ENCODE measurements at places on chromosomes 5 and 9.

GRCh38 chr5:56278335-56278753 lies 45.2 kb upstream of the ANKRD55 start:
- no peak for DNase-seq

GRCh38 chr9:83665580-83666200 lies 42.1 kb downstream of the UBQLN1 start:
- no peak for DNase-seq

DNA sequence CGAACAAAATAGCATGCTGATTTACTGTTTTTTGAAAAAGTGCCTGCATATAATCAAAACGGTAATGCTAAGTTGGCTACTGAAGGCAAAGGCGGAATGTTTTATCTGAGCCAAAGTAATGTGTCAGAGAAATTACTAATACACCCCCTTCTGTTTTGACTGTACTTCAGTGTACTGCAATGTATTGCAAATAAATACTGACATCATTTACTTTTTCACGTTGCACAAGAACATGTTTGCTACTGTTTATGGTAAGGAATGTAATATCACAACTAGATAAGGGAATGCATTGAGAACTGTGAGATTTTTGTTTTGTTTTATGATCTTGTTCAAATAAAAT lies 813 bp upstream of the AGTPBP1 start:
- no peak for DNase-seq

- no peak for DNase-seq
These were observed 201.8 kb upstream of the IER5L start for GRCh38 chr9:129379886-129380285.

DNA sequence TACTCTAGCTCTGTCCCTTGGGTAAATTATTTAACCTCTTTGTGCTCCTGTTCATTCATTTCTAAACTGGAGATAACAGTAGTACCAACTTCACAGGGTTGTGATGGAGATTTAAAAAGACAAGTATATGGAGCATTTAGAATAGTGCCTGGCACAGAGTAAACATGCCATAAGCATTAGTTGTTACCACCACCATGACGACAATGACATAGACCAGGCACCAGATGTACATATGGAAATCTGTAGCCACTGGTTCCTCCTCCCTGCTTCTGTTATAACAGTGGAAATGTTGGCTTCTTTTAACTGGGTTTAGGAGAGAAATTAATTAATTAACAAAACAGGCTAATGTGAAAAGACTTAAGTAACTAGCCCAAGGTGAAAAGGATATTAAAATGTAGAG lies 217.5 kb downstream of the DENND1A start:
- no peak for DNase-seq

DNA sequence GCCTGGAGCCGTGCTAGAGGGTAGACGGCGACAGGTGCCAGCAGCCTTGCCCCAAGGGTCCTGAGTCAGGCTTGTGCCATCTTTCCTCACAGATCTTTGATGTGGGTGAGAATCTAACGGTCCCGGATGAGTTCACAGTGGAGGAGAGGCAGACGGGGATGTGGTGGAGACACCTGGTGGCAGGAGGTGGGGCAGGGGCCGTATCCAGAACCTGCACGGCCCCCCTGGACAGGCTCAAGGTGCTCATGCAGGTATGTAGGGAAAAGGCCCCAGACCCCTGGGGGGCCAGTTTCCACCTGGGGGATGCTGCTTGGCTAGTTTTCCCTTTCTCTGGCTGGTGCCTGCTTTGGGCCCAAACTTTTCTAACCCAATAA lies 24.0 kb downstream of the PTGES2 start:
- DNase-seq = no peak

GRCh38 chr5:169861934-169862333 lies 118.4 kb downstream of the INSYN2B start:
- no peak for DNase-seq

DNA sequence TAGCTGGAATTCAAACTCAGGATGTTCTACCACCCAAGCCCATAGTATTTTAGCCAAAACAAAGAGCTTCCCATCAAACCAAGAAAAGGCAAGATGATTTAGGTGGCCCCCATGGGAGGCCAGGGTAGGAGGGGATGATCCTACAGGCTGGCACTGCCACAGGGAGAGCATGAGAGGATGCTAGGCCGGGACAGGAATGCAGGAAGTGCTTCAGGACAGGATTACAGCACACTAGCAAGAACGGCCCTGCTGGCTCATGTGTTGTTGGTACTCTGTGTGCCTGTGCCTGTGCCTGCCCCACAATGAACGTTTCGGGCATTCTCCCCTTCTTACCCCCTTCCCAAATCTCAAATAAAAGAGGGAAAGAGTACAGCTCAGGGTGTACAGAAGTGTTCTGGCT lies 110.7 kb upstream of the TRIM32 start:
- no peak for DNase-seq

DNA sequence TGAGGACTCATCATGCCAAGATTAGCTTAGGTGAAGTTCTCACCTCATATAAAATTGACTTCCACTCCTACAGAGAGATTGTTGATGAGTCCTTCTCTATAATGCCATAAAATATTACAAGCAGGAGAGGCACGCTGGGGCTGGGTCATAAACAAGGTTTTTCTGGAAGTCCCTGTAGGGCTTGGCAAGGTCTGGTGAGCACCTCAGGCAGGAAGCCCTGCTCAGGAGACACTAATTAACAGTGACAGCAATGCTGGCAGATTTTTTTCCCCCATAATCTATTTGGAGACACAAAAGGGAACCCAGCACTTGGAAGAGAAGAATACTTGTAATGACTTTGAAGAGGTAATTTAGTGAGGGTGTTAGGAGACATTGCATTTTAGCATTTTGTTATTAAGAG lies 118.7 kb downstream of the DIRAS2 start:
- DNase-seq = no peak

GRCh38 chr5:116922532-116922931 lies 347.9 kb upstream of the SEMA6A start:
- DNase-seq = no peak

GRCh38 chr5:89342106-89342876 lies 459.3 kb upstream of the MEF2C start:
- DNase-seq = no peak

DNA sequence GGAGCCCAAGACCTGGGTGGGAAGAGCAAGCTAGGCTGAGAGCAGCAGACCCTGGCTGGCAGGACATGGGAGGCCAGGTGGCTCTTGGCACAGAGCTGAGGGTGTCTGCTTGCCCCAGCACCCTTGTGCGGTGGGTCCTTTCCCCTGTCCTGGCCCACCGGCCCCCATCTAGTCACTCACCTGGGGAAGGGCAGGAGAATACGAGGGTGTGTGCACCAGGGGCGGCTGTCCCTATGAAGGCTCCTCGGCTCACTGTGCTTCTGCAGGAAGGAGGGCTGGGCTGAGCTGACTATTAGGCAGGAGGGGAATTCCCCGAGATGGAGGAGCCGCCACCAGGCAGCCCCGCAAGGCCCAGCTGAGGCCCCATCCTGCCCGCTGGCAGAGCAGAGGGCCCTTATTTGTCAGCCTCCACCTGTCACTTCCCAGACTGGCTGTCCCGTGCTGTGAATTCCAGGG lies 6.1 kb upstream of the TNIP1 start:
- peak; percentile 46 for DNase-seq

- no peak for DNase-seq
These were observed 20.9 kb upstream of the SPINK14 start for GRCh38 chr5:148147415-148147814.

DNA sequence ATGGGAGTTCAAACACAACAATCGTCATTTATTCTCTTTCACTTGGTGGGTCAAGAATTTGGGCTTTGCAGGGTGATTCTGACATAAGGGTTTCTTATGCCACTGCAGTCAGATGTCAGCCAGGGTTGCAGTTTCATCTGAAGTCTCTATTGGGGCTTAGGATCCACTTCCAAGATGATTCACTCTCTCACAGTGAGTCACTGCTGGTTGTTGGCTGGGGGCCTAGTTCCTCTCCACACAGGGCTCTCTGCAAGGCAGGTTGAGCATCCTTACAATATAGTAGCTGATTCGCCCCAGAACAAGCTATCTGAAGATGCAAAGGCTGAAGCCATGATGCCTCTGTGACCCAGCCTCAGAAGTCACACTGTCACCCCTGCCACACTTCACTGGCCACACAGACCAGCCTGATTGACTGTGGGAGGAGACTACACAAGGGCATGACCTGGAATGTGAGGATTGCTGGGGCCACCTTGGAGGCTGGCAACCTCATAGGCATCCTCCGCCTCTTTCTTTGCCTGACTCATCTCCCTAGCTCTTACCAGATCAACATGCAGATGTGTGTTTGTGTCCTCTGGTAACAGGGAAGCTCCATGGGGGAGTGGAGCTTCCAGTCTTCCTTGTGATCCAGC lies 4.5 kb upstream of the CARD19 start:
- DNase-seq = no peak

- no peak for DNase-seq
These were observed 83.8 kb downstream of the DAPK1 start for GRCh38 chr9:87581513-87581912.

GRCh38 chr5:141753143-141753970 lies 71.3 kb upstream of the ARAP3 start:
- no peak for DNase-seq

GRCh38 chr5:123868267-123868666 lies 356.3 kb downstream of the CSNK1G3 start:
- no peak for DNase-seq

DNA sequence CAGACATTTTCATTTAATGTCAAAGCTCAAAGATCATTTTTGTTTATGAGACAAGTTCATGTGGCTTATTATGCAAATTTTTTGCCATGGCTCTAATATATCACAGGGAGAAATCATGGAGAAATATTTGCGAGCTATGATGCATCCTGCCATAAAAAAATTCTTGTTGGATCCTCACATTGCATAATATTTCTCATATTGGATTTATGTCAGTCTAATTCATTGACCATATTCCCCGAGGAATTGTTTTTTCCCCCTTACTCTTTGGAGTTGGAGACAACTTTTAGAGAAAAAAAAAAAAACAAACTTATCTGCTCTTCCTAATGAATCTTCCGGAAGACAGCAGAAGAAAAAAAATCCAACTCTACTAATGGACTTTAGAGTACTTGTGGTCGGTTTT lies 4.3 kb downstream of the ZNF462 start:
- DNase-seq = no peak

- no peak for DNase-seq
These were observed 58.6 kb downstream of the ADAMTS12 start for GRCh38 chr5:33833237-33833575.

GRCh38 chr5:101136454-101136853 lies 233.4 kb upstream of the ST8SIA4 start:
- no peak for DNase-seq

- DNase-seq = no peak
These were observed 611.8 kb downstream of the KIF4B start for GRCh38 chr5:155625315-155625714.

- DNase-seq = no peak
These were observed 33.0 kb downstream of the FRMPD1 start for GRCh38 chr9:37683531-37684371.

GRCh38 chr9:96612105-96612965 lies 7.3 kb downstream of the CDC14B start:
- DNase-seq = no peak

GRCh38 chr9:80012557-80013330 lies 441.0 kb downstream of the TLE4 start:
- no peak for DNase-seq

Data from stimulated activated CD4-positive, alpha-beta T cell treated with anti-CD3 and anti-CD28 coated beads, Interleukin-1b, Interleukin-23, amount 100 ng/mL, for 1 hour (primary cell).